ENCODE measurements at places on chromosomes 3 and 15.

- no peak for DNase-seq
Measured at GRCh38 chr3:65560133-65560532, 478.6 kb downstream of the MAGI1 start.

DNA sequence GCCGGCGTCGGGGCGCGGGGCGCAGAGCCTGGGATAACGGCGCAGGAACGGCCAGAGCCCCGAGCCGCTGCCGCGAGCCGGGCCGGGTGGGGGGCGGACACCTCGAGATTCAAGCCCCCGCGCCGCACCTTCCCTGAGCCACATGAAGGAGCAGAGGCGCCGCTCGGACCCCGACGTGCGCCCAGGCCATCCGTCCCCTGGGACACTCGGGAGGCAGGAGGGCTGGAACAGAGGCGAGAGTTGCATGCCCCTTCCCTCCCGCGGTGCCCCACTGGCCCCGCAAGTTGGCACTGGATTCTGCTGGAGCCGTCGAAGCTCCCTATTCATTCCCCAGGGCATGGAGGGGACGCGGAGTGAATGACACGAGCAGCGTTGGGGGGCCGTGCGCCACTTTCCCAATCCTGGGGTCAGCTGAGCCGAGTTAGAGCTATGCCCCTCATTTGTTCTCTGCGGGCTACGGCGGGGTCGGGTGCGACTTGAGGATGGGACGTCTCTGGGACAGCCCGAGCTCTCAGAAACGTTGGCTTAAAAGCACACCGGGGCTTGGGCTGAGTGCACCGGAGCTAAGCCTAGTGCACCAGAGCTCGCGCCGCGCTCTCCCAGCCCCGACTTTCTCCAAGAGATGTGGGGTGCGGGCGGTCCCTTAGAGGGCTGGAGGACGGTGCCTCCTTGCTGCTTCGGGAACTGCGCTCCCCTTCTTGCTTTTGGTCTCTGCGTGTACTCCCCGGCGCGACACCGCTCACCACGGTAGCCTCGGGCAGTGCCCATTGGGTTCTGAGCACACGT, 588 bp downstream of the SLC6A1 start:
- peak; percentile 37 for DNase-seq

- no peak for DNase-seq
Measured at GRCh38 chr15:101242160-101242998, 9.5 kb downstream of the CHSY1 start.

- no peak for DNase-seq
Measured at GRCh38 chr3:188390343-188390718, 236.4 kb downstream of the LPP start.

GRCh38 chr3:3516996-3517395, 282.2 kb upstream of the LRRN1 start:
- DNase-seq = no peak

DNA sequence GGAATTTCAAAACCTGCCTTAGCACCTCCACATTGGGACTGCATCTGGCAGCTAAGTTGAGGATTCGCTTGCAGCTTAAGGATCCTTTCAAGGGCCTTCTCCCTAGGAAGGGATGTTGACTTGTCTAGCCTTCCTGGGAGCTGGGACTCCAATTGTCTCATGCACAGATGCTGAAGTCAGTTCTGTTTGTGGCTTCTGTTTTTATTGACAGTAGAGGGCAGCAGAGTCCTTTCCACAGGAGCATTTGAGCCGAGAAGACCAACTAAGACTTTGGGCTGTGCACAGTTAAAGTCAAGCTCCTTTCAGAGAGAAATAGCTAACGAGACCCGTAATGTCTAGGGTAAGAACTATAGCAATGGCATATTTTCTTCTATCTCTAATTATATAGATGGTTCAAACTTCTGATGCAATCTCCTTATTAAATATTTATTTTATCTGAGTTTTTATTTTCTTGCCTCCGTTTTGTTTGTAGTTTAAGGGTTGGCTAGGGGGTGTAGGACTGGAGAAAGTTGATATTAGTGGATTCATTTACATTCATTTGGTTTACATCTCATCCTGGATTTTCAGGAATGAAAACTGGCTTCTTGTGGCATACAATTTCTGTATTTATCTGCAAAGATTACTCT, 59.7 kb upstream of the KBTBD8 start:
- peak; percentile 1 for DNase-seq

DNA sequence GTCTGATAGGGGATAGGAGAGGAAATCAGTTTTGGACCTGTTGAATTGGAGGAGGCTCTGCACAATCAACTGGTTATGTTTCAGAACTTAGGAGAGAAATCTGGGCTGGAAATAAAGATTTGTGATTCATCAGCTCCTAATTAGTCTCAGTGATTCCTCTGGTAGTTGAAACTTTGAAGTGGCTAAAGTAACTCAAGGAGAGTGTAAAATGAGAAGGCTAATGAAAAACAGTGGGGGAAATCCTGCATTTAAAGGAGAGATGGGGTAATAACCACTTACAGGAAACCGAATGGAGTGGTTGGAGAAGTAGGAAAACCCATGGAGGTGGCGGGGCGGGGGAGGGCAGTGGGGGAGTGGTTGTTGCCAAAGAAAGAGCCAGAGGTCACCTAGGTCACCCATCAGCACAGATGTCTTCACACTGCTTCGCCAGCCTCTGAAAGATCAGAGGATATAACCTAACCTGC, 32.6 kb downstream of the MAP2K5 start:
- DNase-seq = no peak

DNA sequence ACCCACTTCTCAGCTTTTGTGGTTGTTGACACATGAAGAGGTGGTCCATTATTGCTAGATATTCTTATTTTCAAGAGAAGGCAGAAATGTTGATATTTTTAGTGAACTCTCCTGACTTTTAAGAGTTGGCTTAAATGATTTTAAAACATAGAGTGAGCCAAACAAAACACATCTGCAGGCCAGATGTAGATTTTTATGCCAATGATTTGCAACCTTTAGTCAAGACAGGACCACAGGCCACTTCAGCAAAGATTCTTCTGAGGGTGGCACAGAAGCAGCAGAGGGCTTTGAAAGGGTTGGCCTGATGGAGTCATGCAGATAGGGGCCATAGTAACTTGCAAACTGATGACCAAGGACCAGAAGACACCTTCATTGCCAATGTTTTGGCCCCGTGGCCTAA, 276.5 kb upstream of the P2RY1 start:
- DNase-seq = no peak

- DNase-seq = no peak
Measured at GRCh38 chr3:134426660-134427181, 52.5 kb upstream of the AMOTL2 start.

GRCh38 chr3:168517249-168518071, 421.7 kb upstream of the GOLIM4 start:
- DNase-seq = no peak

- DNase-seq = no peak
Measured at GRCh38 chr3:122390665-122391064, 6.7 kb downstream of the FAM162A start.

GRCh38 chr3:149967086-149967685, 3.5 kb downstream of the PFN2 start:
- DNase-seq = no peak

DNA sequence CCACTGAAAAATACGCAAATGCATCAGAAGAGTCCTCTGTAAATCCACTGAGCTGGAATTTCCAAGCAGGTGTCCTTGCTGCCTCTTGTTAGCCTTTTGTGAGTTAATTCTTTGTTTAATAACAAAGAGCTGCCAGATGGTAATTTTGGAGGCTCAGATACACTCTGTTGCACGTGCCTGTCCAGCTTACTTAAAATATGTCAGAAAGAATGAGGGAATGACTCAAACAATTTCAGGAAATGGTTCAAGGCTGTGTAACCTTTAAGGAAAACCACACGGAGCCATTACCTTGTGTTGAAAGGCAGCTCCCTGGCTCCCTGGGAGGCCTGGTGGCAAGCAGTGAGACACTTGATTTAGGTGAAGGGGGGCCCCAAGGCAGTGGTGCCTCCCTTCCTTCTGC, 302.2 kb upstream of the CTDSPL start:
- DNase-seq = no peak

DNA sequence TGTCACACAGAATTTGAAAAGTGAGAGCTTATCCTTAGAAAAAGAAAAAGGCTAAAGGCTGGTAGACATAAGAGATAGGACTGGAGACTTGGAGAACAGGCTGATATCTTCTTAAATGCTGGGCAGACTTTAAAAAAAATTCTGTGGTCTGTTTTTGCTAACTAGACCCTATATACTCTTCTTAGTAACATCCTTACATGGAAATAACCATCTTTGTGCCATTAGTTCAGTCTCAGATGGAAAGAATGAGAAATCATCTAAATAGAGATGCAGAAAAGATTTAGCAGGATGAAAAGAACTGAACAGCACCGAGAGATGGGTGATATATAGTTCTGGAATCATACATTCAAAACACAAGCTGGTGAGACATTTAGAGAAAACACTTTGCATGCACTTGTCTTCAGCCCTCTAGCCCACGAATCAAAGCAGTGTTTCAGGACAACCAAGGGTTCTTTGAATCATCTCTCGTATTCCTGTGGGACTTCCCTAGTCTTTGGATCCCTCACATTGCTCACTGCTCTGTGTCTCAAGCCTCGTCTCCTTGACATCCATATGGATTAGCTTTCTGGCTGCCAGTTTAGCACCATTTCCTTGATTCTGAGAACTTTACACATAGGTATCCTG, 93.0 kb upstream of the LYSMD4 start:
- no peak for DNase-seq

GRCh38 chr3:172204716-172205115, 165.3 kb downstream of the FNDC3B start:
- no peak for DNase-seq

DNA sequence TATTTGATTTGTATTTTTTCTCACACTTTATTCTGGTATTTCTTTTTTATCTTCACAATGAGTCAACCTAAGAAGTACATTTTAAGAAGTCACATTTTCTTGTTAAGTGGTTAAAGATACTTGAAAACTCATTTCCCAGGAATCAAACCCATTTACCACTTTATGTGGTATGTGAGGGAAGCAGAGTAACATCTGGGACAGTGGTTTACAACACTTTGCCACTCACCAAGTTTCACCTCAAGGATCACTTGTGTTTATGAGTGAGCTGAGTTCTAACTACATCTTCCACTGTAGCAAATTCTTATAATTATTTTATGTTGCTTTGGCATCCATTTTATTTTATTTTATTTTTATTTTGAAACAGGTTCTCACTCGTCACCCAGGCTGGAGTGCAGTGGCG, 53.8 kb downstream of the IGSF11 start:
- no peak for DNase-seq

GRCh38 chr15:27438403-27439375, 467.7 kb downstream of the GABRG3 start:
- no peak for DNase-seq

GRCh38 chr3:9826815-9827573, 16.8 kb downstream of the RPUSD3 start:
- no peak for DNase-seq

DNA sequence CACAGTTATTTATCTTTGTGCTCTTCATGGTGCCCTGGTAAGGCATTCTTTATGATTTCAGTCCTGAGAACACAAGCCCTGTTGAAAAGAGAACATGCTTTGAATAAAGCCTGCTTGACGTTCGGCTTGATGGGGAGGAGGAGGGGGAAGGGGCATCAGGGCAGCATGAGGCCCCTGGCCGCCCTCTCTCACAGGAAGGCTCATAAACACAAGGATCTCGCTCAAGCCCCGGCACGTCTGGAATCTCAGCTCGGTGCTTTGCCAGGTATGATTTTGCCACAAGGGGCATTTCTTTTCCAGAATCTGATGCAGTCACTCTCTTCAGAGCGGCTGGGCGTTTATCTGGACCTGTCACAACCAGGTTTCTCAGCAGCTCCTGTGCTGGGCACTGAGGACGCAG, 129.4 kb downstream of the DNAJB8 start:
- no peak for DNase-seq

DNA sequence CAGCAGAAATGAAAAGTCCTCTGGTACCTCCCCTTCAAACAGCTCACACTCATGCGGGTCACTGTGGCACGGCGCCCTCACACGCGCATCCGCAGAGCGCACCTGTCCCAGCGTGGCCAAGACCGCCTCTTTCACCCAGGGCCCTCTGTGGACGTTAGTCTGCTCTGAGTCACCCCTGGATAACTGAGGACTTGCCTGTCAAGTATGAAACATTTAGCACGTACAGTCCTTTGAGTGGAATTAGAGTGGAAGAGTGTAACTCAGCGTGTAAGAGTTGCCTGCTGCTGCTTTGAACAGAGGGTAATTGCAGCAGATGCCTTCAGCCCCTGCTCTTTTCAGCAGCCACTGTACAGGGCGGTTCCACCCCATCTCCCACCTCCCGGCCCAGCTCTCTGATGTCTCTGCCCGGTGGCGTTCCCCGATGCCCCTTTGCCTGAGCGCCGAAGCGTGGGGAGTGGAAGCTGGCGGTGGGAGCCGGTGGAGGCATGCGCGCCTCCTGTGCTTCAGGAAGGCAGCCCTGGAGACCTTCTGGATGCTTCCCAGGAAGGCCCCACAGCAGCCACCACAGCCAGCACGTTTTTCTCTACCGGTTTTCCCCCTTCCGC, 23.0 kb downstream of the CPN2 start:
- no peak for DNase-seq

DNA sequence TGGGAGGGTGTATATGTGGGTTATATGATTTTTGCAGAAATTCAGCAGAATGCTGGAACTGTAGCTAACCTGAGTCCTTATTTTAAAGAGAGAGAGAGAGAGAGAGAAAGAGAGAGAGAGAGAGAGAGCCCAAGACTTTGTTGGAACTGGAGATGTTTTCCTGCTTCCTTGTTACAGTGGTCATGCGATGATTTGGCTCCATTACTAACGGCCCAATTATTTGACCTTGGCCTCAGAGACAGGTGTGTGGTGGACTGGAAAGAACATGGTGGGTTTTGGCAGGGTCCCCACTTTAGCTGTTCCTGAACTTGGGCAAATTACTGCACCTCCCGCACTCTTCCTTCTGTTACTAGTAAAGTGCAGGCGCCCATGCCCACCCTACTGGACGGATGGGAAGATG, 14.8 kb upstream of the ACSBG1 start:
- DNase-seq = no peak
